ENCODE measurements at places on chromosomes 1 and 21.
A peak's percentile ranks its signal among the peaks of the same experiment; 100 is the strongest.

DNA sequence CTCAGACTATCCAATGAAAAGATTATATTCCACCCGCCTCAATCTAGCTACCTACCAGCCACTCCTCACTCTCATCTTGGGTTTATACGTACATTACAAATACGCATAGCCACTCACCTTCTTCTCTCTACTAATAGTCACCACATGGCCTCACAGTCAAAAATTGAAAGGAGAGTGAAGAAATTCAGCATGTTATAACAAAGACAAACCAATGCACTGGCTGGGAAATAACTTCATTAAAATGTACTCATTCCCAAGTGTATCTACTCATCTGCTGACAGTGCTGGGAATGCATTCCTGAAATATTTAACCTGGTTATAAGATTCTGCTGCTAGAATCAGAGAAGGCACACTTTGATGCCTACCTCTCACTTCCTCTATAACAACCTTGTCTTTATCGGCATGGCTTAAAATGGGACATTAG lies 6.5 kb downstream of the ZNF644 start:
- no peak for DNase-seq

DNA sequence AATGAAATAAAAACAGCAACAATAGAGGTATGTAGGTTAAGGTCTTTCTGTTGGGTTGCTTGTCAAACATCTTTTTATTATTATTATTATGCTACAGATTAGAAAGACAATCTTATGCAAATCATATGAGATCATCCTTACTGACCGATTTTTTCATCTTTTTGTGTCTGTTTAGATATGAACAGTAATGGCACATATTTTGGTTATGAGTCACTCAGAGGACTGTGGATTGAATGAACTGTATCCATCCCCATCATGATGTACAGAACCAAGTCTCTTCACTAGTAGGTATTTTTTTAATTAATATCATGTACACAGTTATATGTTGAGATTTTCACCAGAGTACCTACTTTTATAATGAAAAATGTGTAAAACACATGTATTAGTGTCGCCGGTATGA lies 159.1 kb downstream of the CHRM3 start:
- no peak for DNase-seq

GRCh38 chr1:160009801-160010200 lies 22.0 kb downstream of the PIGM start:
- peak; percentile 39 for DNase-seq

GRCh38 chr1:3518256-3518655 lies 63.8 kb downstream of the ARHGEF16 start:
- DNase-seq = no peak

DNA sequence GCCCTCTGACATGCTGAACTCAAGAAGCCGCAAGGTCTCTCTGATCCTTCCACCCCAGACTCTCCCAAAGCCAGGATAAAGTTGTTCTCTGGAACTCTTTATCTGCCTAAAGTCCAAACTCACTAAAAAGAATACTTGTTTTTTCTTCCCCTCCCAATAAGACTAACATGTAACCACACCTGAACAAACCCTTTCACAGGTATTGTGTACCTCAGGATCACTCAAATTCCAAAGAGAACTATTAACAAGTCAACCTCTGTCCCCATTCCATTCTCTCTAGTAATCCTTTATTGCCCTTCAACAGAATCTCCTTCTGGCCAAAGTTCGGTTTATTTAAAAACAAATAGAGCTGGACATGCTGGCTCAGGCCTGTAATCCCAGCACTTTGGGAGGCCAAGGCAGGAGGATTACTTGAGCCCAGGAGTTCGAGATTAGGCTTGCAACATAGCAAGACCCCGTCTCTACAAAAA lies 4.1 kb upstream of the TOE1 start:
- no peak for DNase-seq

GRCh38 chr1:32969566-32969965 lies 5.0 kb upstream of the RNF19B start:
- no peak for DNase-seq

DNA sequence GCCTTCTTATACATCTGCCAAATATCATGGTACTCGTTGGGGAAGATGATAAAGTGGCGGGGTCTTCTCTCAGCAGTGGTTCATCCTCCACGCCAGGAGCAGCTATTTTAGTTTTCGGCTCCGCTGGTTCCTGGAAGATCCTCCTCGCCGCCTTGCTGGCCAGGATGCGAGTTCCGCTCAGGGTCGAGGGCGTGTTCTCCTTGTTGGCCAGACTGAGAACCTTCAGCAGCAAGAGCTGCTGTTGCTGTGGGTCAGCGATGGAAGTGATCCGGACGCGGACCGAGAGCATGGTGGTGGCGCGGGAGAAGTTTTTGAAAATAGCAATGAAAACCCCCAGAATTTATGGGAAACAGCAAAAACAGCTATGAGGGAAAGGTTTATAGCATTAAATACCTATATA lies 11.4 kb upstream of the CFAP126 start:
- DNase-seq = no peak

DNA sequence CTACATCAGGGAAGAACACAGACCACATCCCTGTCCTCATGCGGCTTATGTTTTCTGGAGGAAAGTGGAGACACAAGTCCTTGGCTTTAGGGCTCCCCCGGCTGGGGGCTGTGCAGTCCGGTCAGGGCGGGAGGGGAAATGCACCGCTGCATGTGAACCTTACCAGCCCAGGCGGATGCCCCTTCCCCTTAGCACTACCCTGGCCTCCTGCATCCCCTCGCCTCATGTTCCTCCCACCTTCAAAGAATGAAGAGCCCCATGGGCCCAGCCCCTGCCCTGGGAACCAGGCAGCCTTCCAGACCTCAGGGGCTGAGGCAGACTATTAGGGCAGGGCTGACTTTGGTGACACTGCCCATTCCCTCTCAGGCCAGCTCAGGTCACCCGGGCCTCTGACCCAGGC lies 45.5 kb downstream of the TNNT2 start:
- no peak for DNase-seq

DNA sequence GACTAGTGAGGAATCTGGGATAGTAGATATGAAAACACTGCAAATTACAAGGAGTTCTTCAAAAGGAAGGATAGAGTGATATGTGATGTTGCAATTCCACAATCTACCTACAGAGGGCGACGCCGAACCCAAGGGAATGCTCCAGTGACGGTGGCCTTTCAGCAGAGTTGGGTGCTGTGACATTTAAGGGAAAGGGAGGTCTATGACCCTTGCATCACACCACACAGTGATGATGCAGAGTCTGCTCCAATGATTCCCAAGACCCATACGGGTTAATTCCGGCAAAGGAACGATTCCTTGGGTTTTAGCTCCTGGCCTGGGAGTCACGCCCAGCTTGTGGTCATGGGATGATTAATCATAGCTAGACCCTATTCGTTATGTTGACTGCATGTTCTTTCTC lies 123.0 kb upstream of the IGSF21 start:
- DNase-seq = peak; percentile 13

DNA sequence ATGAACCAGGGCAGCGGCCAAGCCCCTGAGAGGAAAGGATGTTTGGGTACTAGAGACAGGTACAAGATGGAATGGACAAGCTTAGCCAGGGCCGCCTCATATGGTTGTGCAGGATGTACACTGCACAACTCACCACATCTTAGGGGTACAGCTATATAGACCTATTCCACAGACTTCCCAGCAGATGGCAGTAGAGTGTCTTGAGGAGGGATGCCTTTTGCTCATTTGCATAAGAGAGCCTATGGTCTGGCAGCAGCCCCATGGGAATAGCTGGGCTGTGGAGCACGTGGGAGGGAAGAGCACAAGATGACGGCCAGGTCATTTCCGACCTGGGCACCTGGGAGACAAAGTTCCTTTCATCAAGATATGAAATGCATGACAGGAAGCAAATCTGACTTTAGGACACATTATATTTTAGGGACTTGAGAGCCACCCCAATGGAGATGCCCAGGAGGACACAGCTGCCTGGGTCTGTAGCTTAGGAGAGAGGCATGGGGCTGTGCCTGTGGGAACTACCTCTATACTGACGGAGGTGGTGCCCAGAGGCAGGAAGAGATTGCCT lies 215.5 kb downstream of the KCNJ6 start:
- peak; percentile 95 for DNase-seq

All from COLO829 (cell line).